ENCODE measurements at places on chromosomes 12 and 14.
A peak's percentile ranks its signal among the peaks of the same experiment; 100 is the strongest.

DNA sequence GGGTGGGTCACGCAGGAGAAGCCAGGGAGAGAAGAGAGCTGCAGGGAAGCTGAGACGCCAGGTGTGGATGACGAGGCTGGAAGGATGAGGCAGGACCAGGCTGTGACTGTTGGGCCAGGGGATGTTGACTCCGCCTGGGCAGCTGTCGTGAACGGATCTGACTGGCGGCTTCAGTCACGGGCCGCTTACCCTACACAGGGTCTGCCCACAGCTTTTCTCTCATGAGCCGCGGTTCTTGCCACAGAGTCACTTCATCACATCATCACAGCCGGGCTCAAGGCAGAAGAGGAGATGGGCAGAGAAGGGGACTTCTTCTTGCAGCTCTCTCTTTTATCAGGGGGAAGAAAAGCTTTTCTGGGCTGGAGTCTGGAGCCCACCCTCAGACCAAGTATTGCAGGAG, 7.7 kb downstream of the CLBA1 start:
- no peak for DNase-seq

DNA sequence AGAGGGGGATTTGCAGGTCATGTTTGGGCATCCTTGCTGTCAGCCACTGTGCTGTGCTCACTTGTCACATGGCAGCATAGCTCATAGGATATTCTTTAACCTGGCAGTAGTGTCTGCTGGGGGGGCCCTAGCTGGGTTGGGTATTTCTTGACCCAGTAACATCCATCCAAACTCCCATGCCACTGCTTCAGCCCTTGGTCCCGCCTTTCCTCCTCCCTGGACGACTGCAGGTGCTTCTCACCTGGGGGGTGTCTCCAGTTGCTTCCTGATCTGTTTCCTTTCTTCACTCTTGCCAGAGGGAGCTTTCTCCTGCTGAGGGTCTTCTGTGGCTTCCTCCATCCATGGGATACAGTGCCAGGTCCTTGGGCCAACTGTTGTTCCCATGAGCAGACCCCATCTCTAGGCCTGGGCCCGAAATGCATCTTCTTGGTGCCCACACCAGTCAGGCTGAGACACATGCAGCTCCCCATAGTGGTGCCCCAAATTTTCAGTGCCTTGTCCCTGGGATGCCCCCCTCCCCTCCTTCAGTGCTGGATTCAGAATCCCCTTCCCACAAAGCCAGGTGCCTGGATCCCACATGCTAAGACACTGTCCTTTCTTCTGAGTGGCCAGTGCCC, 20.5 kb downstream of the C14orf132 start:
- no peak for DNase-seq

GRCh38 chr12:120984351-120984898, 6.1 kb downstream of the HNF1A start:
- DNase-seq = peak; percentile 79

GRCh38 chr14:94921456-94921855, 151.5 kb upstream of the GSC start:
- DNase-seq = no peak

DNA sequence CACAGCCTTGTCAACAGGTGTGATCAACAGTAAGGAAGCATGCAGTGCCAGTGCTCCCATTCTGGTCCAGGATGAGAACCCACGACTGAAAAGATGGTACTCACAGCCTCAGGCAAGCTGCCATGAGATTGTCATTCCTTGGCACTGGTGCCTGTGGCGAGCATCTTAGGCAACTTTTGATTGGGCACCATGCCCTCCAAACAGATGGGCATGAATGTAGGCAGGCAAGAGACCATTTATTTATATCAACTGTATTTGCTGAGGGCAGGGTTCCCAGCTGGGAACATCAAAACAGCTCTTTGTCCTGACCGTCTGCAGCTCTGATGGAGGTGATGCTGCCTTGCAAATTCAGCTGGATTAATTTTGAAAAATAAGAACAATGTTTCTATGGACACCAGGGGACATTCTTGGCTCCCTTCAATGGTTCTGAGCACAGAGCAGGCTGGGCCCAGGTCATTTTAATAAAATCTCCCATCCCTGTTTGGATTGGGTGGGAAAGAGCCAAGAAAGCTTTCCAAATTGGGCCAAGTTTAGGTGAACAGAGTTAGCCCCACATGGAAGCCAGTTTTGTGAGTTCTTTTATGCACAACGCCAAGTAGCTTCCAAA, 522.5 kb downstream of the RMST start:
- DNase-seq = no peak

DNA sequence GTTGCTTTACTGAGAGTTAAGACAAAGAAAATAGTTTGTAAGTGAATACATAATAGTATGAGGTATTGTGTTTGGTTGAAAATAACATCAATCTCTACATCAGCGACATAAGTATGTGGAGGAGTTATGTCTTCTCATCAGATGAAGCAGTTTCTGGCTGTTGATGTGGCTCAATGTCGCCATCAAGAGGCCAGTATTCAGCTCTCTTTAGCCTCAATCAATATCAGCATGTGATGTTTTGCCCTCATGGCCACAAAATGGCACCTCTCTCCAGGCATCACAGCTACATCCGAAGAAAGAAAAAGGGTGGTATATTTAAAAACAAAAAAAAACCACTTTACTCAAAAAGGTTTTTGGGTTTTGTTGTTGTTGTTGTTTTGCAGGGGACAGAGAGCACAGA, 302.3 kb upstream of the TMEM132C start:
- DNase-seq = no peak

GRCh38 chr12:106865683-106866082, 90.0 kb upstream of the TMEM263 start:
- DNase-seq = no peak

- DNase-seq = no peak
These were observed 172.2 kb downstream of the BRMS1L start for GRCh38 chr14:35998303-35998702.

GRCh38 chr12:12992418-12993130, 7.5 kb downstream of the HEBP1 start:
- DNase-seq = no peak

GRCh38 chr14:89067293-89067972, 243.0 kb downstream of the TTC8 start:
- DNase-seq = no peak

DNA sequence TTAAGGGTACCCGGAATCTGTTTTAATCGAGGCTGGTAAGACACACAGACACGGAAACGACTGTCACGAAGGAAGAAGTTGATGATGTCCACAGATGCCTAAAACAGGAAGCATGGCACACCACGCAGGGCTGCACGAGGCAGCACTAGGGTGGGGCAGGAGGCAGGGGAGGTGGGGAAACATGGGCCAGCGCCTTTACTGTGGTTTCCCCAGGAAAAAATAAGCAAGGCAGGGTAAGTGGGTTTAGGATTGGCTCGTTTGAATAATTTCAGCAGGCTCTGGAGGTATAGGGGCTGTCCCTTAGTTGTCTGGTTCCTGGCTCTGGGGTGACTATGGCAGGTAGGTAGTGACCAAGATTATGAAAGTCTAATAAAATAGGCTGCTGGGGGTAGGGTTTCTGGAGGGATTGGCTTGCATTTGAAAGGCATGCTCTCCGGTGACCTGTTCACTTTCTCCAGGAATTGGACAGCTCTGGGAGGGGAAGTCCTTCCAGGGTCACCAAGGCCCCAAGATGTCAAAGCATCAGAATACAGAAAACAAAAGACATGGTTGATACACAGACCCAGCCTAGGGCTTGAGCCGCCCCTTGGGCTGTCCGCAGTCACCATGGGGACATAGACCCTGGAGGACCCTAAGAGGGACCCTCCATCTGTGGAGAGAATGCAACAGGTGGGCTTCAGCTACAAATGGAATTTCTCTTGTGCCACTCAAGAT, 35.3 kb downstream of the MAP1LC3B2 start:
- no peak for DNase-seq

- DNase-seq = peak; percentile 42
These were observed 30.6 kb upstream of the RPLP0 start for GRCh38 chr12:120231316-120232011.

- DNase-seq = no peak
These were observed 982 bp downstream of the RBMS2 start for GRCh38 chr12:56522411-56523193.

DNA sequence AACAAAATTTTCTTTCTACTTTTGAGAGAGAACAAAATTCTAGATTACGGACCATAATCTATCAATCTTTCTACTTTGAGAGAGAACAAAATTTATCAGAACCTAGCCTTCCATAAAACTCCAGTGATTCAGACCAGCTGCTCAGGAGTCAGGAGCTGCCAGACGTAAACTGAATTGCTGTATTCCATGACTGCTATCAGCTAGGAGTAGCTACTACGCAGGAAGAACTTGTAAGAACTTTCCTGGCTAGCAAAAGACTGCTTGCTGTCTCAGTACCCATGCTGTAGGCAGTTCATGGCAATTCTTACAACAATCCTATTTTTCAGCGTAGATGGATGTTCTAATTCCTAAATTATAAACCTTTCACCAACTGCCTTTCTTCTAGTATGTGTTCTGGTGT, 73.3 kb downstream of the MED13L start:
- no peak for DNase-seq

GRCh38 chr14:51846631-51847488, 13.6 kb upstream of the GNG2 start:
- DNase-seq = no peak

DNA sequence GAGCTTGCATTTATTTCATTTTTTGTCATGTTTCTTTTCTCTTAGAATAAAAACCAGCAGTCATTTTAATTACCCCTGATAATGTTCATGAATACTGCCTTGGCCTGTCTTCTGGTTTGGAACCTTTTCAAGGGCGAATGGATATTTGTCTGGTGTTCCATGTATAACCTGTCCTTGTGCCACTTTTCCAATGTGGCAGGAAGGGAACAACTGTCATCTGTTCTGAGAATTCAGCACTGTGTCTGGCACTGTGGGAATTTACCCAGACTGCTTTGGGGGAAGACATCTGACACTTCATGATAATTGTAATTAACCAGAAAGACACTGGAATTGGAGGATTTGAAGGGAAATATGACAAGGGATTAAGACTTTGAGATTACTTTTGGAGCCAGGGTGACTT, 352.8 kb downstream of the APAF1 start:
- DNase-seq = no peak

DNA sequence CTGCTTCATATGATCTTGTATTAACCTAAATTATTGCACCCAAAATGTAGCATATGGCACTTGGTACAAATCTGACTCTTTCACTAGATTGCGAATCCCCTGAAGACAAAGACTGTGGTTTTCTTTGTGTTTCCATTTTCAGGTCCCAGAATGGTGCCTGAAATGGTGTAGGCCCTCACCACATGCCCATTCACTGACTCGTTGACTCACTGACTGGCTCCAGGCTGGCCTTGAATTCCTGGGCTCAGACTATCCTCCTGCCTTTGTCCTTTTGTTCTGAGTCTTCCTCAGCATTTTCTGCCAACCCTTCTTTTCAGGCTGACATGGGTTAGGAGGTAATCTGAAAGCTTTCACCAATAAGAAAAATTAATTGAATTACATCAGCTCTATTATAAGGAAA, 368.7 kb upstream of the GARIN6 start:
- no peak for DNase-seq

- DNase-seq = peak; percentile 39
These were observed 27.4 kb upstream of the DDHD1 start for GRCh38 chr14:53180272-53181221.

- no peak for DNase-seq
These were observed 16.2 kb upstream of the PTHLH start for GRCh38 chr12:27988594-27989233.

- DNase-seq = no peak
These were observed 179.4 kb upstream of the ARHGAP5 start for GRCh38 chr14:31897581-31898186.

GRCh38 chr12:95130096-95130495, 56.7 kb upstream of the NR2C1 start:
- peak; percentile 43 for DNase-seq

- peak; percentile 95 for DNase-seq
These were observed at the start of gene DYRK4 for GRCh38 chr12:4562034-4562657. DYRK4 (plus strand) TSS chr12:4562208; CDS start chr12:4562246, 38 bp downstream.

DNA sequence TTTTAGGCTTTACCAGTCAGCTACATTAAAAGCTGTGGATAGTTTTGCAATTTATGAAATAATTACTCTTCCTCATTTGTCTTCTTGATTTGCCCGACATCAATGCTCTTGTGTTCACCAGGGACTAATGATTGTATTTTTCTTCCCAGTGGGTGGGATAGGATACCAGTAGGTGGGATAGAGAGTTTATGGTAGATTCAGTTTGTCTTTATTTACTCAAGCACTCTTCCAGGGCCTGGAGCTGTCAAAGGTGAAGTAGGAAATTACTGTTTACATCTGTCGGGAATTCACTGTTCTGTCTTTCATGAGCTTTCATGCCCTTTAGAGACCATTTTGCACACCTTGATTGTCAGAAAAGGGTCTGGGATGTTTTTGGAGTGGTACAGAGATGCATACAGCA, 36.6 kb downstream of the ETV6 start:
- DNase-seq = no peak

DNA sequence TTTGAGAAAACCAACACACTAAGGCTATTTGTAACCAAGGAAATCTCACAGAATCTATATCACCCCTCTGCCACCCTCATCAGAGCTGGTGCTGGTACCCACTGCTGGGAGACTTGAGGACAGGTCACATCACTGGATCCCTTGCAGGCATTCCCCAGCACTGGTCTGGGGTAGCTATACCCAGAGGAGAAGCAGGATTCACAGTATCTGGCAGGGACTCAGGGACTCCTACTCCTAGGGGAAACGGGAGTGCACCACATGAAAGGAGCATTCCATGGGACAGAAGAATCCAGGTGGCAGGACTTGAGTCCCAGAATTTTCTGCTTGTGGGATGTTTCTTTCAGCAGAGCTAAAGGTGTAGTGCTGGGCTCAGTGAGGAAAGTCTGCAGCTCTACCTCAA, 223.2 kb downstream of the ADGRD1 start:
- no peak for DNase-seq

DNA sequence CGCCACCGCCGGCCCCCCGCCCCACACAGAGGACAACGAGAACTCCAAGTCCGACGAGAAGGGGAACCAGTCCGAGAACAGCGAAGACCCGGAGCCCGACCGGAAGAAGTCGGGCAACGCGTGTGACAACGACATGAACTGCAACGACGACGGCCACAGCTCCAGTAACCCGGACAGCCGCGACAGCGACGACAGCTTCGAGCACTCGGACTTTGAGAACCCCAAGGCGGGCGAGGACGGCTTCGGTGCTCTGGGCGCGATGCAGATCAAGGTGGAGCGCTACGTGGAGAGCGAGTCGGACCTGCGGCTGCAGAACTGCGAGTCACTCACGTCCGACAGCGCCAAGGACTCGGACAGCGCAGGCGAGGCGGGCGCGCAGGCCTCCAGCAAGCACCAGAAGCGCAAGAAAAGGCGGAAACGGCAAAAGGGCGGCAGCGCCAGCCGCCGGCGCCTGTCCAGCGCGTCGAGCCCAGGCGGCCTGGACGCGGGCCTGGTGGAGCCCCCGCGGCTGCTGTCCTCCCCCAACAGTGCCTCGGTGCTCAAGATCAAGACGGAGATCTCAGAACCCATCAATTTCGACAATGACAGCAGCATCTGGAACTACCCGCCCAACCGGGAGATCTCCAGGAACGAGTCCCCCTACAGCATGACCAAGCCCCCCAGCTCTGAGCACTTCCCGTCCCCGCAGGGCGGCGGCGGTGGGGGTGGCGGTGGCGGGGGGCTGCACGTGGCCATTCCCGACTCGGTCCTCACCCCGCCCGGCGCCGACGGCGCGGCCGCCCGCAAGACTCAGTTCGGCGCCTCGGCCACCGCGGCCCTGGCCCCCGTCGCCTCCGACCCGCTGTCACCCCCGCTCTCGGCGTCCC, 150.9 kb downstream of the EGLN3 start:
- no peak for DNase-seq

GRCh38 chr12:49587174-49587908, 18.1 kb downstream of the FAM186B start:
- DNase-seq = no peak
